ENCODE measurements at places on chromosomes 5 and 9. TPM values are rescaled to one million over a fixed set of nuclear protein-coding genes. Genes with fewer than 3 reads are reported as not detected.
A peak's percentile ranks its signal among the peaks of the same experiment; 100 is the strongest.

- H3K4me1 ChIP-seq = no peaks in the 10 kb centered on the region
- no peak overlapping the region for H3K4me3 ChIP-seq
- no peak overlapping the region for H3K27ac ChIP-seq
- H3K36me3 ChIP-seq = no peaks in the 10 kb centered on the region
- no peaks in the 10 kb centered on the region for H3K27me3 ChIP-seq
- peak; percentile 35 for DNase-seq
These were observed 8.0 kb upstream of the PCA3 start for GRCh38 chr9:76756268-76756640.

- DNase-seq = no peak
- H3K27ac ChIP-seq = no peak overlapping the region
- H3K27me3 ChIP-seq = no peaks in the 10 kb centered on the region
- H3K4me3 ChIP-seq = no peak overlapping the region
These were observed 563.9 kb downstream of the HTR1A start for GRCh38 chr5:63398346-63398745.

ESM1 gene
- total RNA-seq = 0.40 TPM

ZFAND5 gene
- 229 TPM for total RNA-seq

PCDHAC2 gene
- total RNA-seq = 4.2 TPM

- H3K4me3 ChIP-seq = no peak overlapping the region
- no peaks in the 10 kb centered on the region for H3K36me3 ChIP-seq
- no peaks in the 10 kb centered on the region for H3K4me1 ChIP-seq
- DNase-seq = no peak
- no peaks in the 10 kb centered on the region for H3K27me3 ChIP-seq
These were observed 172.6 kb downstream of the RAPGEF6 start for GRCh38 chr5:131462454-131462853.

DNA sequence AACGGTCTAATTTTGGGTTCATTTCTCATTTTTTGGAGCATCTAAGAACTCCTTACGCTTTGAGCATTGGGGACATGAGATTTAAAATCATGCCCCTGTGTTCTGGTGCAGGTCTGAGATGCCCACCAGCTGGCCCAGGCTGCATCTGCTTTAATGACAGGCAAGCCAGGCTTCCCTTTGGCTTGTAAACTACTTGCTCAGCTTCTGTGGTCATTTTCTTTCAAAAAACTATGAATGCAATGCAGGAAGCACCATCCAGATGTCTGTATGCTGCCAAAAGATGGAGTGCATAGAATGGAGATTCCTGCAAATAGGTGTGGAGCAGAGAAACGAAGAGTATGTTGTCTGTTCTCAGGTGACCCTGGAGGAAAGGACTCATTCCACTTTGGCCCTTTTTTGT lies 399.9 kb upstream of the ADAMTSL1 start:
- H3K4me1 ChIP-seq = no peaks in the 10 kb centered on the region
- no peak overlapping the region for H3K4me3 ChIP-seq
- no peaks in the 10 kb centered on the region for H3K27me3 ChIP-seq
- no peaks in the 10 kb centered on the region for H3K36me3 ChIP-seq

- H3K4me1 ChIP-seq = no peaks in the 10 kb centered on the region
- H3K4me3 ChIP-seq = no peak overlapping the region
- no peak for DNase-seq
These were observed 105.2 kb downstream of the GNAQ start for GRCh38 chr9:77926371-77926878.

PTPA gene
- total RNA-seq = 72.0 TPM

PAM gene
- 217 TPM for total RNA-seq

ARL10 gene
- total RNA-seq = 11.0 TPM

ACOT12 gene
- not detected for total RNA-seq

- H3K4me3 ChIP-seq = no peak overlapping the region
- peak; percentile 53 for DNase-seq
- no peaks in the 10 kb centered on the region for H3K27me3 ChIP-seq
- no peak overlapping the region for H3K27ac ChIP-seq
These were observed 507.8 kb downstream of the MAT2B start for GRCh38 chr5:164013077-164013670.

RLN2 gene
- not detected for total RNA-seq

DNA sequence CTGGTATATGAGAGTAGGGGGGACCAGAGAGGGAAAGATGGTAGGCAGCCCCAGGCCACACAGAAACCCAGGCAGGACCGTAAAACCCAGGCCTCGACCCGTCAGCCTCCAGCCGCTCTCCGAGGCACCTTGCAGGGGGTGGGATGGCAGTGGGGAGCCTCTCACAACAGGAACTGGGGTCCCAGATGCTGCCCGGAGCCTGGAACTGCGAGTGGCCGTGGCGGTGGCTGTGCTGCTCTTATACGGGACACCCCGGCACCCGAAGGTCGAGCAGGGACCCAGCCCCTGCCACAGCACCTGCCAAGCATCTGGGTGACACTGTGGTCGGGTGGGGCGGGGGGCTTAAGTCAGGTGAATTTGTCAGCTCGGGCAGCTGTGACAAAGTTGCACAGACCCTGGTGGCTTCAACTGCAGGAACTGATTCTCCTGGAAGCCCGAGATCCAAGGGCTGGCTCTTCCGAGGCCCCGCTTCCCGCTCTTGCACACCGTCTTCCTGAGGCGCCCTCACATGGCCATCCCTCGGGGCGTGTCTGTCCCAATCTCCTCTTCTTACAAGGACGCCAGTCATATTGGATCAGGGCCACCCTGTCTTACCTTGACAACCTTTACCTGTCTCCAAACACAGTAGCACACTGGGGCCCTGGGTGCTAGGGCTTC lies 47.6 kb upstream of the EGFL7 start:
- H3K4me3 ChIP-seq = no peak overlapping the region
- no peaks in the 10 kb centered on the region for H3K27me3 ChIP-seq
- no peak for DNase-seq
- no peaks in the 10 kb centered on the region for H3K4me1 ChIP-seq
- no peaks in the 10 kb centered on the region for H3K36me3 ChIP-seq
- peak overlapping the region; percentile 49 for H3K27ac ChIP-seq

AK8 gene
- 9.9 TPM for total RNA-seq

DNA sequence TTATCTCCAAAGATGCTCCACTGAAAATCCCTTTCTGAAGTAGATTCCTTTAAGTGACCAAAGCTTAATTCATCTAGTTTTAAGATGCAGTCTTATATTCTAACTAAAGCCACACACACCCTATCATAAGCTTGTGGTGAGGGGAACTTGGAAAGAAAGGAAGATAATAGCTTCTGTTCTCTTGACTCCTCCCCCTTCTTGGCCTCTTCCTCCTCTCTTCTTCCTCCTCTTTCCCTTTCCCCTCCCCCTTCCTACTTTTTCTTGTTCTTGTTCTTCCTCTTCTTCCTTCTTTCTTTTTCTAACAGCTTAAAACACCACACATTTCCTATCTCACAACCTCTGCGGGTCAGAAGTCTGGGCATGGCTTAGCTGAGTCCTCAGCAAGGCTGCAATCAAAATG lies 23.5 kb downstream of the IL7R start:
- no peaks in the 10 kb centered on the region for H3K36me3 ChIP-seq
- no peak for DNase-seq
- no peaks in the 10 kb centered on the region for H3K27me3 ChIP-seq
- H3K27ac ChIP-seq = no peak overlapping the region
- H3K4me1 ChIP-seq = peaks cover 10% of the 10 kb centered on the region

- no peak overlapping the region for H3K4me3 ChIP-seq
- no peaks in the 10 kb centered on the region for H3K27me3 ChIP-seq
- no peaks in the 10 kb centered on the region for H3K4me1 ChIP-seq
- no peak for DNase-seq
These were observed 132.0 kb downstream of the IZUMO3 start for GRCh38 chr9:24413651-24414050.

GRCh38 chr9:137294091-137294680 lies 7.9 kb downstream of the NRARP start:
- no peak overlapping the region for H3K27ac ChIP-seq
- no peak for DNase-seq
- no peaks in the 10 kb centered on the region for H3K36me3 ChIP-seq
- H3K4me1 ChIP-seq = peaks cover 1% of the 10 kb centered on the region

NSD1 gene
- 66.0 TPM for total RNA-seq

DNA sequence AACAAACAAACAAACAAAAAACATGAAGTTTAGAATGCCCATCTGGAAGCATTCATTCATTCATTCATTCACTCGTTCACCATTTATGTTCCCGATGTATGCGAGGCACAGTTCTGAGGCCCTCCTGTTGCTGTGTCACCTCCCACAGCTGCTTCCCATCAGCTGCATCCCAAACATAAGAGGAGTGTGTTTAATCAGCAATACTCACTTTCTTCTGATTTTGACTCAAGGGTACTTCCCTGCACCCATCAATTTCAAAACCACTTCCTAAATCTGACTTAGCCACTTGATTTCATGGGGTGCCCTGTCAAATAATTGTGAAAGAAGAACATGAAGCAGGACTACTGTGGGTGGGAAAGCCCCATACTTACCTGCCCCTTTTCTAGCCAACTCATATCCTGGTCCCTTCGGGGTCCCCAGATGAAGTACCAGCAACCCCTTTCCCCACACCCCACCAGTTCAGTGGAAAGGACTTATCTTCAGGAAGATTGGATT lies 128.0 kb upstream of the IL12B start:
- no peak overlapping the region for H3K4me3 ChIP-seq
- no peaks in the 10 kb centered on the region for H3K27me3 ChIP-seq
- DNase-seq = no peak
- H3K36me3 ChIP-seq = no peaks in the 10 kb centered on the region
- H3K4me1 ChIP-seq = peaks cover 20% of the 10 kb centered on the region

OTP gene
- not detected for total RNA-seq

GRCh38 chr9:16627967-16628366 lies 242.5 kb downstream of the BNC2 start:
- DNase-seq = no peak
- H3K36me3 ChIP-seq = no peaks in the 10 kb centered on the region
- H3K4me3 ChIP-seq = no peak overlapping the region
- no peaks in the 10 kb centered on the region for H3K27me3 ChIP-seq
- peaks cover 40% of the 10 kb centered on the region for H3K4me1 ChIP-seq
- no peak overlapping the region for H3K27ac ChIP-seq

DNA sequence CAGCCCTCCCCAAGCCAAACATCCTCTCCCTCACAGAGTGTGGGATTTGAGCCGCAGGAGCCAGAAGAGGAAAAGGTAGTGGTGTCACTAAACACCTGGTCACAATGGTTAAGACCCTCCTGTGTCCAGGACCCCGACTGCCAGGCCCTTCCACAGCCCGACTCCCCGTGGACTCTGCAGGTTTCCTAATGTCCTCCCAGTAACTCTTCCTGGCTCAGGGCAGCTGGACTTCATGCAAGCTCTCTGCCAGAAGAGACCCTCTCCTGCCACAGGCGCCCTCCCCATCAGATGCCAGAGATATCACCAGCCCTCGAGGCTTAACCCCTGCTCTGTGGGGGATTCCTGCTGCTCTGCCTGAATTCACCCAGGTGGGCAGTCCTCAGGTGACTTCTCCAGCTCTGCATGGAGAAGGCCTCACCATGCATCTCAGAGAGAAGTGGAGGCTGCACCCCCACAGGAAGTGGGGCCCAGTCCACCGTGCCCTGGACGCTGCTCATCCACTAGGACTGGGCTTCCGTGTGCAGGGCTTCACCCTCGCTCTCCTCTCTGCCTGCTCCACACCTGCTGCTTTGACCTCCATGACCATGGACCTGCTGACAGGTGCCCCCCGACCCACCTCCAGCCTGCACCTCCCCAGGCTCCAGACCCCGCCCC lies 111.2 kb downstream of the ADAMTS2 start:
- no peak overlapping the region for H3K4me3 ChIP-seq
- no peak for DNase-seq
- no peak overlapping the region for H3K27ac ChIP-seq
- H3K4me1 ChIP-seq = no peaks in the 10 kb centered on the region
- H3K36me3 ChIP-seq = no peaks in the 10 kb centered on the region

GRCh38 chr9:85444243-85444642 lies 297.5 kb downstream of the AGTPBP1 start:
- no peak overlapping the region for H3K4me3 ChIP-seq
- no peaks in the 10 kb centered on the region for H3K36me3 ChIP-seq
- H3K4me1 ChIP-seq = peaks cover 12% of the 10 kb centered on the region
- H3K27me3 ChIP-seq = no peaks in the 10 kb centered on the region
- no peak overlapping the region for H3K27ac ChIP-seq

SMIM32 gene
- total RNA-seq = 0.44 TPM

DNA sequence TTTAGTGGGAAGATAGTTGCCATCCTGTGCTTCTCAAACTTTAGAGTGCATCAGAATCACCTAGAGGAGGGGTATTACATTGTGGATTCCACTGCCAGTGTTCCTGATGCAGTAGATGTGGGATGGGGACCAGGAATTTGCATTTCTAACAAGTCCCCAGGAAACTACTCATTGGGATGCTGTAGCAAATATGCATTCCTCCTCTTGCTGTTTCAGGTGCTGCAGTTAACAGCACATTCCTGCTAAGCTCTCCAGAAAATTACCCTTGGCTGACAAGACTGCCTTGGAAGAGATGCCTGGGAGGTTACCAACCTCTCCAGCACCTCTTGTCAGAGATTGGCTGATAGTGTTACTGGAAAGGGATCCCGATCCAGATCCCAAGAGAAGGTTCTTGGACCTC lies 270.5 kb downstream of the OSTF1 start:
- H3K4me3 ChIP-seq = no peak overlapping the region
- H3K36me3 ChIP-seq = no peaks in the 10 kb centered on the region
- H3K4me1 ChIP-seq = no peaks in the 10 kb centered on the region
- no peak overlapping the region for H3K27ac ChIP-seq
- H3K27me3 ChIP-seq = no peaks in the 10 kb centered on the region
- DNase-seq = no peak

ECPAS gene
- 128 TPM for total RNA-seq

DNA sequence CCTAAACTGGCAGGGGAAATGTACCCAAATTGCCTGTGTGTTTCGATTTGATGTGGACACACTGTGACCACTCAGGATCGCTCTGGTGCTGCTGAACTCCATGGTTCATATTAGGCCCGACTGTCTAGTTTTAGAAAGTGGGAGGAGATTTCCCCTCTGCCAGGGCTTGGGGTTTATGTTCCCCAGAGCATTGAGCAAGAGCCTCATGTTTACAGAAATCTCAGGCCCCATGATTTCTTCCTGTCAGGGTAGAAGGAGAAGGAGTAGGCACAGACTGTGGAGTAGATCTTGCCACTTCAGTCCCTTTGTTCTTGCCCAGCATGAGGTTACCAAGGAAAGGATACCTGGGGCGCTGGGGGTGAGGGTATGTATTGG lies 40.8 kb upstream of the GLRX start:
- no peaks in the 10 kb centered on the region for H3K27me3 ChIP-seq
- H3K4me3 ChIP-seq = no peak overlapping the region
- peak overlapping the region; percentile 14 for H3K27ac ChIP-seq
- no peaks in the 10 kb centered on the region for H3K36me3 ChIP-seq
- H3K4me1 ChIP-seq = peaks cover 6% of the 10 kb centered on the region

DNA sequence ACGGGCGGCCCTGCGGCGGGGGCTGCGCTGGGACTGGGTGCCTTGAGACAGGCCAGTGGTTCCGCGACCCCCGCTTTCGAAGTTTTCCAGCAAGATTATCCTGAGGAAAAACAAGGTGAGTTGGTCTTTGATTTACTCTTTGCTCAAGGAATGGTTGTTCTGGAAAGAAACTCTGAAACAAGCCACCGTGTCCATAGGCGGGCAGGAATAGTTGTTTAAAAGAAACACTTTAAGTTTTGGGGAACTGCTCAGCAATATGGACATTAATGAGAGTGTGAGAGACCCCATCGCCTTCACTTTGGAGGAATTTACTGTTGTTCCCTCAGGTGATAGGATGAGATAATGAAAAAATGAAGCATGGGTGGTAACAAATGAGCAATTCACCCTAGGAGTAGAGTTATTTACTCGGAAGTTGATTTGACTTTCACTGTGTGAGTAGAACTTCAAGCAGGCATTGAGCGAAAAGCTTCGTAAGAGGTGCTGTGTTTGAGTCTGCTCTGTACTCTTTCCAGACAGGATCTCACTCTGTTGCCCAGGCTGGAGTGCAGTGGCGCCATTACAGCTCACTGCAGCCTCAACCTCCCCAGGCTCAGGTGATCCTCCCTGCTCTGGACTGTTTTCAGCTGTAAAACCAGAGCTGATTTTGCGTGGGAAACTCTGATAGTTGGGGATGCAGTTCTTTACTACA lies 1.1 kb downstream of the DMRTA1 start:
- H3K36me3 ChIP-seq = no peaks in the 10 kb centered on the region
- H3K27me3 ChIP-seq = no peaks in the 10 kb centered on the region
- peak overlapping the region; percentile 76 for H3K4me3 ChIP-seq
- H3K4me1 ChIP-seq = peaks cover 5% of the 10 kb centered on the region
- DNase-seq = no peak

YTHDC2 gene
- 29.6 TPM for total RNA-seq

Measured in thyroid gland (tissue), 4 donors.